ENCODE measurements at places on chromosomes 12 and 14.

DNA sequence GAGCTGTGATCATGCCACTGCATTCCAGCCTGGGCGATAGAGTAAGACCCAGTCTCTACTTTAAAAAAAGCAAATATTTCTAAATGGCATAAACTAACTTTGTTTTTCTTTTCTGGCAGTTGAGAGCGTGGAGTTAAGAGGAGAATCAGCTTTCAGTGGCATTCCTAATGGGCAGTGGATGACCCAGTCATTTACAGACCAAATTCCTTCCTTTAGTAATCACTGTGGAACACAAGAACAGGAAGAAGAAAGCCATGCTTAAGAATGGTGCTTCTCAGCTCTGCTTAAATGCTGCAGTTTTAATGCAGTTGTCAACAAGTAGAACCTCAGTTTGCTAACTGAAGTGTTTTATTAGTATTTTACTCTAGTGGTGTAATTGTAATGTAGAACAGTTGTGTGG, 21.2 kb downstream of the TDG start:
- DNase-seq = no peak

GRCh38 chr12:12572659-12573058, 10.0 kb upstream of the DUSP16 start:
- no peak for DNase-seq

DNA sequence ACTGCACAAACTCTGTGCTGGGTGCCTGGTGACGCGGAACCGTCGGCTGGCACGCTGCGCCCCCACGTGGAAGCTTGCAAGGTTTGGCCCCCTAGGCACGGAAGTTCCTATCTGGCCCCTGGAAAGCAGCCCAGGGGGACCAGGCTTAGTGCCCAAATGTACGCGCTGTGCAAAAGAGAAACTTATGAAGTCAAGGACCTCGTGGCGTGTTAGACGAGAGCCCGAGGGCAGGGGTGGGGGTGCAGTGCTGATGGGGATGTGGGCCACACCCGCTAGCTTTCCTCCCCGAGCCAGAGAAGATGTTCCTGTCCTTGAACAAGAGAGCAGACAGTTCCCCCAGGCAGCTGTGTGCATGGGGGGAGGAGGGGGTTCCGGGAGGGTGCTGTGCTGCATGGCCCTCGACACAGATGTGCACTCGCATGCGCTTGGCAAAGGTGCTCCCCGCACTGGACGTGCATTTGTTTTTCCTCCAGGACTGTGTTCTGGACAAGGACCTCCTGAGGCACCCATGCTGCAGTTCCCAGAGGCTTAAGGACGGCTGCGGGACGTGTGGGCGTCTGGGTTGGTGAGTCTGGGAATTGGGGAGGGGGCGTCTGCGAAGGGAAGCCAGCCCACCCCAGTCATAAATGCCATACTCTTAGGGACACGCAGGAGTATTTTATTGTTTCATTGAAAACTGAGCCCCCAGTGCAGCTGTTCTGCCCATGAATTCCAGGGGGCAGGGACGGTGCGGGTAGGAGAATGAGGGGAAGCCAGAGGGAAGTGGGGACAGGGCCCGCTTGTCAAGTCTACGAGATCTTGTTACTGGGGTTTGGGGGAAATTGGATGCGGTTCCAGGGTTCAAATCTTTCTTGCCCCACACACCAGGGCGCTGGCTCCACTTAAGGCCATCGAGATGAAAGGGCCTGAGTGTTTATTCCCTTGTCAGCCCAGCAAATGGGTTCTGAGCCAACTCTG, 80.0 kb downstream of the NTF3 start:
- DNase-seq = peak; percentile 30

- DNase-seq = no peak
Observed at GRCh38 chr14:33917661-33918060, 33.2 kb downstream of the EGLN3 start.

DNA sequence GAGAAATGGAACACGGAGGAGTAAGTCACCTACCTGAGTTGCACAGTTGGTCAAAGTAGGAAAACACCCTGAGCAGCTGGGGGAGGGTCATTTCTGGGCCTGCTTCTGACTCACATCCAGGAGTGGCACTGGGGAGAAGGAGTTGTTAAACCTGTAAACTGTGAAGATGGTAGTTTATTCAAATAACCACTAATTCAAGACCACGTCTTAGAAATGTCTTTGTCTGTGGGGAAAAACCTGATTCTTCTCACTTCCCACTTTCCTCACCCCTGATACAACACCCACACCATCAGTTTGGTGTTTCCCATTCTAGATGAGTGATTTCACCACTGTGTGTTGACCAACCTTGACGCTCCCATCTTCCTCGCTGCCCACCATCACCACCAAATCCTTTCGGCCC, 207.1 kb downstream of the ANO4 start:
- DNase-seq = no peak

DNA sequence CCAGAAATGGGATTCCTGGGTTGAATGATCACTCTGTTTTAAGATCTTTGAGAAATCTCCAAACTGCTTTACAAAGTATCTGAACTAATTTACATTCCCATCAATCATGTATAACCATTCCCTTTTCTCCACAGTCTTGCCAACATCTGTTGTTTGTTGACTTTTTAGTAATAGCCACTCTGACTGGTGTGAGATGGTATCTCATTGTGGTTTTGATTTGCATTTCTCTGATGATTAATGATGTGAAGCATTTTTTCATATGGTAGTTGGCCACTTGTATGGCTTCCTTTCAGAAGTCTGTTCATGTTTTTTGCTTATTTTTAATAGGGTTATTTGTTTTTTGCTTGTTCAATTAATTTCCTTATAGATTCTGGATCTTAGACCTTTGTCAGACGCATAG, 211.8 kb upstream of the AVPR1A start:
- DNase-seq = no peak

DNA sequence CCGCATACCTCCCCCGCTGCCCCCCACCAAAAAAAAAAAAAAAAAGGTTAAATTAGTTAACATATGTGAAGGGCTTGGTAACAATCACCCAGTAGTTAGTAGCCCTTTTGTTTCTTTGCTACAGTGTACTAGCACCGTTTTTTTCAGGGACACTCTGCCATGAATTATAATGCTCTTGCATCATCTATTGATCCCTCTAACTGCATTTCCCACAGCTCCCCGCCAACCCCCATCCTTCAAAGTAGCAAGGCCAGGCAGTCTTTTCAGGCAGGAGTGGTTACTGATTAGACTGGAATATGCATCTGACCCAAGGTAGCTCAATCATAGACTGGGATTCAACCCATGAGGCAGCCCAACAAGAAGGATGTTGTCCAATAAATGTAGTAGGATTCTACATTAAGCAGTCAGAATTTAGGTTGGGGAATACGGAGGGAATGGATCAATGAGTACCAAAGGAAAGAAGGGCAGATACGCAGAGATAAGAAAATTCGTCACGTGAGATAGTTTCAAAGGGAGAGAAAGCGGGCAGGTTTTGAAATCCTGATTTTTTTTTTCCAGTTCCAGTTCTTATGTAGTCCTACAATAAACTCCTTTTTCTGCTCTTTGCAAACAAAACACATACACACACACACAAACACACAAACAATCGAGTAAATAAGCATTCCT, 39.8 kb upstream of the CRACR2A start:
- no peak for DNase-seq

GRCh38 chr14:31395572-31396205, 24.7 kb downstream of the HEATR5A start:
- DNase-seq = no peak

- no peak for DNase-seq
Observed at GRCh38 chr14:29789475-29789874, 138.2 kb downstream of the PRKD1 start.

- no peak for DNase-seq
Observed at GRCh38 chr14:50719911-50720759, 52.0 kb upstream of the SAV1 start.

- no peak for DNase-seq
Observed at GRCh38 chr14:88955455-88955854, 131.0 kb downstream of the TTC8 start.

DNA sequence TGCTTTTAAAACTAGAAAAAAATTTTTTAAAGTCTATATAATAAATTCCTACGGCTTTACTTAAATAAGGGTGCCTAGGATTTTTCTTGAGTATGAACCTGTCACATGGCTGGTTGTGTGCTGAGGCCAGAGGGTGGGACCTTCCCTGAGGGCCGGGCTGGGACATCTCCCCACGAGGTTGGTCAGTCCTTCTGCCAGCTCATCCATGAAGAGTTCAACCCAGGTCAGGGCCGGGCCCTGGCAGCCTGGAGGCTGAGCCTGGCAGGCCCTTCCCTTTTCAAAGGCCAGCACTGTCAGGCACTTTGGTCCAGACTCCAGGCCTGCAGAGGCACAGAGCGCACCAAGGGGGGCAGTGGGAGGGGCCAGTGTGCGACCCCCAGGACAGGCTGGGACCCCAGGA, 31.7 kb downstream of the TNFAIP2 start:
- no peak for DNase-seq

GRCh38 chr12:109961612-109962011, 34.6 kb downstream of the GIT2 start:
- DNase-seq = no peak

GRCh38 chr12:89706551-89706950, 2.1 kb downstream of the ATP2B1 start:
- no peak for DNase-seq

DNA sequence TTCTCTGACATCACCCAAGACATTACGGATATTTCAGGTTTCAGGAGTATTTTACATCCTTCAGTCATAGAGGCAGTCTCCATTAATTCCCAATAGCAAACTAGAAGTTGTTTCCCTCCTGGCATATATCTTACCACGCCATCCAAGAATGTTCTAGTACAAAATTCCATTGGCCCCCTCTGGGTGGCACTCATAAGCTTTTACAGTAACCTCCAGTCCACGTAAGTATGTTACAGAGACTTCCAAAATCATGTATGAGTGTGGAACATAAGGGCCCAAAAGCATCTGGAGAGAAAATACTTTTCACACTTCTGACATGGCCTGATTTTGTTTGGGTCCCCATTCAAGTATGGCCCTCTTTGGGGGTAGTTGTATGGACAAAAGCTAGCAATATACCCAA, 58.1 kb upstream of the DHRS4 start:
- no peak for DNase-seq

DNA sequence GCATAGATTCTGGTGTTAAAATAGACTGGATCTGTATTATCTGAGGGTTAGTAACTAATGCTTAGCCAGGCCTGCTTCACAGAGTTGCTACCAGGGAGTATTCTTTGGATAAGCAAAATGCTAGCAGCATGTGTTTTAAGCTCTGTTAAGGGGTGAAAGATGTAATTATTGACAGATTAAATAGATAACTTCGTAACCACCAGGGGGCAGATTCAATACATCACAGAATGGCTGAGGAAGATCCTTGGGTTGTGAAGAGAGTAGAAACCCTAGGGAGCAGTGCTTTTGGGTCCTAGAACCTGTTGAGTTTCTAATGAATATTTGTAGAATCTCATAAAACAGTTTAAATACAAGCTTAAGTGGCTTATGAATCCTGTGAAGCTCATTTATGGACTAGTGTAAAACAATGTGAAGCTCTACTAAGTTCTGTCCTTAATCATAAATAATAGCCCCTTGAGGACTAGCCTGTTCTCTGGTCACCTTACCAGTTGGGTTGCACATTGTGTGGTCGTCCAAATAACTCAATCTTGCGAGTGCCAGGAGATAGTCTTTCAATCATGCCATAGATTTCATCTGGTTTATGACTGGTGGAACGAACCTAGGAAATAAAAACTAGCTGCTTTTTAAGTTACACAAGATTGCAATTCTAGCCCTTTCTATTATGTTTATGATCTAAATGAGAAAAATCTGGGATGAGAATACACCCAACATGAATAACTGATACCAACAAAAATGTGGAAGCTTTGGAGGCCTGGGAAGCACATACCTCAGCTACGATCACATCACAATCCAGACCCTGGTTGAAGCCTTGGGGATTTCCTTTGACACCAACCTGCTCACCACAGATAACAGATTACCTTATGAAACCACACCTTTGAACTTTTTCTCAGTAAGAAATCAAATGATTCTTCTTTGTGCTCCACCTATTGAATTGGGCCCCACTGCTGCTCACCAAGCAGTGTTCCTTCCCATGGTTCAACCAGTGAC, 12.3 kb downstream of the METTL3 start:
- peak; percentile 44 for DNase-seq

DNA sequence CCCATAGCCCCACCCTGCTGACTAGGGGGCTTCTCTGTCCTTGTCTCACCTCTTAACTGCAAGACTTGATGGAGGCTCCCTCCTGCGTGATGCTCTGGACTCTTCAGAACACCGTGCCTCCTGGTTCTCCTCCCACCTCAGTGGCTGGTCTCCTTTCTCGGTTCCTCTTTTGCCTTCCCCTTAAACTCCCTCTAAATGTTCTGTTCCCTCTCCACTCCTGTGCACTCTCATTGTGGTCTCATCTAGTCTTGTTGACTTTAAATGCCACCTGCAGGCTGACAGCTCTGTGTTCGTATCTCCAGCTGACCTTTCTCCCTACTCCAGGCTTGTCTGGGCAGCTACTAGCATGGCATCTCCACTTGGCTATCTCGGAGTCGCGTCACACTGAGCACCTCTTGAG, 28.3 kb downstream of the DYNC1H1 start:
- peak; percentile 69 for DNase-seq

DNA sequence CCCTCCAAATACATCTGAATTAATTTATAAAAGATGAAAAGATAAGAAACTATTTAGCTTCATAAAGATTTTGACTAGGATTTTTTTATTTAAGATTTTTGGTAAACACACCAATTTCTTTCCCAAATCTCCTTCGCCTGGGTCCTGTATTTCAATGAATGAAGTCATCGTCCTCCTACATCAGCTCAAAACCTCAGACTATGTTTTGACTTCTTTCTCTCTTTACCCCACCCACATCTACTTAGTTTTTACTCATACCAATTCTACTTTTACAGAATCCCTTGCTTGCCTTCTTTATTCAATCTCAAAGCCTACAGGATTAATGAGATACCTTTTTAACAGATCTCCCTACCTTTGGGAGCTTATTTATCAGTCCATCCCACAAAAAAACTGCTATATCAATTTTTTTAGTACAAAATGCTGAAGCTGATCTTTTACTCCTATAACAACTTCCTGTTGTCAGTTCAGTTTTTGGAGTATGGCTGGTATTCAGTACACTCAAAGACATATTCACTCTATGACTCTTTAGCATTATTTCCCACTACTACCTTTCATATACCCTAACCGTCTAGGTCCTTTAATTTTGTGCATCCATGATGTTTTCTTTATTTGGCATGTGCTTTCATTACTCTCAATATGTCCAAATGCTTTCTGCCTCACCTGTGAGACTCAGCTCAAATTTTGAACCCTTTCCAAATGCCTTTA, 18.7 kb upstream of the CCDC91 start:
- no peak for DNase-seq

GRCh38 chr12:44078273-44078672, 242.4 kb downstream of the TMEM117 start:
- DNase-seq = no peak

GRCh38 chr14:105249182-105250007, 1.1 kb downstream of the BTBD6 start:
- no peak for DNase-seq

- DNase-seq = no peak
Observed at GRCh38 chr12:44511289-44511688, 364.8 kb downstream of the NELL2 start.

- DNase-seq = no peak
Observed at GRCh38 chr12:70824511-70824910, 96.0 kb downstream of the PTPRR start.

GRCh38 chr12:74170645-74171477, 366.8 kb upstream of the ATXN7L3B start:
- no peak for DNase-seq

DNA sequence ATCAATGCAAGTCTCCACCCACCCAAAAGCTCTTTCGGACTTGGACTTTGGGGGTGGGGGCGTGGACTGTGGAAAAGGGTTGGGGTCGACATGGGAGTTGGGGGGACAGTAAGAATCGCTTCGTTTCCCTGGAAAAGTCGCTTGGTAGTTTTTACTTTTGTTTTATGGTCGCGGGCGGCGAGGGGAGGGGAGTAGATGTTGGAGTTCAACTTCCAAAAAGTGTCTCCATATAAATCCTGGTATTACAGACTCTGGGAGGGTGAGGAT, 568 bp upstream of the BCL11B start:
- DNase-seq = no peak
